HepG2 (cell line): ENCODE measurements at places on chromosomes 1 and 21. TPM values are rescaled to one million over a fixed set of nuclear protein-coding genes. Genes with fewer than 3 reads are reported as not detected.
A peak's percentile ranks its signal among the peaks of the same experiment; 100 is the strongest.

- no peak for DNase-seq
Measured at GRCh38 chr1:97636941-97637340, 283.9 kb downstream of the DPYD start.

GRCh38 chr1:185445594-185445993, 128.6 kb upstream of the IVNS1ABP start:
- no peak for DNase-seq

DNA sequence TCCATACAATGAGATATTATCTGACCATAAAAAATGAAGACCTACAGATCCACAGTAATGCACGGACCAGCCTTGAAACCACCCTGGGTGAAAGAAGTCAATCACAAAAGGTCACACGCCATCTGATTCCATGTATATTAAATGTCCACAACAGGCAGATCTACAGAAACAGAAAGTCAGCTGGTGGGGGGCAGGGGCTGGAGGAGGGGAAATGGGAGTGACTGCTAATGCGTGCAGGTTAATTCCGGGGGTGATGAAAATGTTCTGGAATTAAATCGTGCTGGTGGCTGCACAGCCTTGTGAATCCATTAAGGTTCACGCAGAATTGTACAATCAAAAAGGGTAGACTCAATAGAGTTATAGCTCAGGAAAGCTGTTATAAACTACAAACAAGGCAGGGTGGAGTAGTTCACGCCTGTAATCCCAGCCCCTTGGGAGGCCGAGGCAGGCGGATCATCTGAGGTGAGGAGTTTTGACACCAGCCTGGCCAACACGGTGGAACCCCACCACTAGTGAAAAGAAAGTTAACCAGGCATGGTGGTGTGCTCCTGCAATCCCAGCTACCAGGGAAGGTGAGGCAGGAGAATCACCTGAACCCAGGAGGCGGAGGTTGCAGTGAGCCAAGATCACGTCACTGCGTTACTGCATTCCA, 32.3 kb downstream of the ACOT7 start:
- DNase-seq = no peak

DNA sequence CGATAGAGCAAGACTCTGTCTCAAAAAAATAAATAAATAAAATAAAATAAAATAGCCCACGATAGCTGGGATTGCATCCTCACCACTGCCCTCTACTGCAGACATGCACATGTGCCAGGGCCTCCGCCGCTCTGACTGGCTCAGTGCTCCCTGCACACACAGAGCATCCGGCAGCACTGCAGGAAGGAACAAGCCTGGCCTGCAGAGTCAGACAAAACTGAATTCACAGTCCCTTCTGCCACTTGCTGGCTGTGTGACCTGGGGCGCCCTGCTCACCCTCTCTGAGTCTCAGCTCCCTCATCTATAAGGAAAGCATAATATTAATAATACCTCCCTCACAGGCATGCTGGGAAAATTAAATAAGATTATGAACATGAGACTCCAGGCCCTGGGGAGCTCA, 35.4 kb downstream of the CSMD2 start:
- no peak for DNase-seq

- no peak for DNase-seq
Measured at GRCh38 chr21:44090325-44090724, 16.9 kb upstream of the PWP2 start.

- DNase-seq = peak; percentile 32
Measured at GRCh38 chr1:18134324-18135046, 26.9 kb downstream of the IGSF21 start.

- DNase-seq = no peak
Measured at GRCh38 chr1:245105815-245106410, 48.9 kb upstream of the KIF26B start.

DNA sequence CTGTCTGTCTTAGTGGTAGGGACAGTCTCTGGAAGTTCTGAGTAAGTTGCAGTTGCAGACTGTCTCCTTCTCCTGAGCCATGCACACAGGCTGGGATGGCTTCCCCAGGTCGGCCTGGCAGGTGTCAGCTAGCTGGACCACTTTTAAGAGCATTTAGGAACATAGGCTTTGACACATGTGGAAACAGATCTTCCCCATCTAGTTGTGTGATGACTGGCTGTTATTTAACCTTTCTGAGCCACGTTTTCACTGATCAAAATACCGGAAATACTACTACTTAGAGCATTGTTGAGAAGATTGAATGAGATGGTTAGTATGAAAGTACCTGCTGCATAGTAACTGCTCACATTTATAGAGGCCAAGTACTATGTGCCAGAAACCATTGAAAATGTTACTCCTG, 6.2 kb upstream of the MAPKAPK2 start:
- DNase-seq = no peak

Gene OLIG1
- total RNA-seq = not detected in 2 replicates
